CD14-positive monocyte (primary cell): ENCODE measurements at places on chromosomes 13 and 19.

DNA sequence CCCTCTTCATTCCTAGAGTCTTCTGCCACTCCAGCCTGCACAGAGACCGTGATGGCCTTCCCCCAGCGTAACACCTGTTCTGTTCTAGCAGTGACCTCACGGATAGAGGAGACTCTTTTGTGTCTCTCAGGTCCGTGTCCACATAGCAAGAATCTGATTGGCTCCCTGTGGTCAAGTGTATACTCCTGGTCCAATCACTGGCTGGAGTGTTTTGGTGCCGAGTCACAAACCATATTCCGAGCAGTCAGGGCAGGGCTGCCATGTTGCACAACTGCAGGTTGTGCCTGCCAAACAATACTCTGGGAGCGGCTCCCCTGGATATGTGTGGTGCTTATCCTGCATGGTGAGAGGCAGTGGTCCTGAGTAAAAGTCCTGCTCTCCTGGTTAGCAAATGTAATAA is 402.4 kb downstream of the KCNRG start:
- no peak for DNase-seq

DNA sequence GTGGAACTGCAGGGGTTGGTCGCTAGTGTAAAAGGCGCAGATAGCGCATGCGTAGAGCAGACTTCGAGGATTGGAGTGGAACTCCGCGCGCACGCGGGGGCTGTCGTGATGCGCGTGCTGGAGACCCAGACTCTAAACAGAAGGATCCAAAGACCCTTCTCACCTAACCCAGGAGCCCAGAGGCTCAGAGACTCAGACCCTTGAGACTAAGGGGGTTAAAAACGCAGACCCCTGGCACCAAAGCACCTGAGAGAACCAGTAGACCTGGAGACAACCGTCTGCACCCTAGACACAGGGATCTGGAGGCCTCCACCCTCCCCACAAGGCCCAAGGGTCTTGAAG is 567 bp upstream of the CTU1 start:
- no peak for DNase-seq

- peak; percentile 19 for DNase-seq
Observed at GRCh38 chr13:51453959-51454703, 1.3 kb upstream of the INTS6 start.

- no peak for DNase-seq
Observed at GRCh38 chr13:76523740-76524340, 362.4 kb downstream of the KCTD12 start.

GRCh38 chr19:53957448-53958167 is 5.1 kb upstream of the CACNG8 start:
- DNase-seq = no peak

DNA sequence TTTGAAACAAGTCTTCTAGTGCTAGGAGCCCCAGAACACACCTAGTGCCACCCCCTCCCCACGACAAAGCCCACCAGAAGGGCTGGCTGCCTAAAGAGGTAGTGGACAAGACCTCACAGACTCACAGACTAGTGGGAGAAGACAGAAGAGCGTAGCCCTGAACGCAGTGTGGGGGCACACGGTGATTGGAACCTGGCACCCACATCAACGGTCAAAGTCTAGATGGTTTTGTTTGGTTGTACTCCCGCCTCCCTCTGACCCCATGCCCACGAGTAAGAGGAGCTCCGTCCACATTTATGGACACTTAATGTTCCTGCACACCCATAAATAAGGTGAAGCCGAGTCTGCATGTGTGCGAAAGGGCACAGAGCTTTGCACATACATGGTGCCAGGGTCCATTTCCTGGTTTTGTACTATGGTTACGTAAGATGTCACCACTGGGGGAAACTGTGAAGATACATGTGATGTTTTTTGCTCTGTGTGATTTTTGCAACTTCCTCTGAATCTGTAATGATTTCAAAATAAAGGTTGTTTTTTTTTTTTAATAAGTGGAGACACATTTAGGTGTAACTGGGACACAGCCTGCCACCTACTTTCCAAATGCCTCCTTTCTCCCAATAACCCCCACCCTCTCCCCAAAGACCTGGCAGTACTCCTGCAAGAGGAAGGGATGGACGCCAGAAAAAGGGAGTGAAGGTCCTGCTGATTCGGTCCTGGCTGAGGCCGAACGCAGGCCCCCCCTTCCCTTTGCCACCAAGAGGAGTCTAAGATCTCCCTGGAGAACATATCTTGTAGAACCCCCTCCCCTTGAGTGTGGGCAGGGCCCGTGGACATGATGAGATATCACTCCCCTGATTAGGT is 72.8 kb downstream of the GNG7 start:
- DNase-seq = peak; percentile 95

DNA sequence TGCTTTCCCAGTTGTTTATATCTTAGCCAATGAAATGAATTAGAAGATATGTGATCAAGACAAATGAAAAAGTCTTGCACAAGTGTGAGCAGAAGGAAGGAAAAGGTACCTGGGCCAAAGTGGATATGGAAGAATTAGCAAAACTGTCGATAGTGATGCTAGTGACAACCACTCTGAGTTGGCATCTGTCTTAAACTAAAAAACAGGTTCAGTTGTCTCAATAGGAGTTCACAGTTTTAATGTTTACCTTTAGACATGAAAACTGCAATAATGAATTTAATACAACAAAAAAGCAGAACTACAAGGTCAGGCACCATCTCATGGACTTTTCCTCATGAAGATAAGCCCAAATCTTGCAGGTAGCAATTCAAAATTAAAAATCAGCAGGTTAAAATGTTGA is 688.5 kb downstream of the EFNB2 start:
- DNase-seq = no peak

GRCh38 chr19:56015756-56016155 is 29.2 kb downstream of the NLRP5 start:
- DNase-seq = no peak

DNA sequence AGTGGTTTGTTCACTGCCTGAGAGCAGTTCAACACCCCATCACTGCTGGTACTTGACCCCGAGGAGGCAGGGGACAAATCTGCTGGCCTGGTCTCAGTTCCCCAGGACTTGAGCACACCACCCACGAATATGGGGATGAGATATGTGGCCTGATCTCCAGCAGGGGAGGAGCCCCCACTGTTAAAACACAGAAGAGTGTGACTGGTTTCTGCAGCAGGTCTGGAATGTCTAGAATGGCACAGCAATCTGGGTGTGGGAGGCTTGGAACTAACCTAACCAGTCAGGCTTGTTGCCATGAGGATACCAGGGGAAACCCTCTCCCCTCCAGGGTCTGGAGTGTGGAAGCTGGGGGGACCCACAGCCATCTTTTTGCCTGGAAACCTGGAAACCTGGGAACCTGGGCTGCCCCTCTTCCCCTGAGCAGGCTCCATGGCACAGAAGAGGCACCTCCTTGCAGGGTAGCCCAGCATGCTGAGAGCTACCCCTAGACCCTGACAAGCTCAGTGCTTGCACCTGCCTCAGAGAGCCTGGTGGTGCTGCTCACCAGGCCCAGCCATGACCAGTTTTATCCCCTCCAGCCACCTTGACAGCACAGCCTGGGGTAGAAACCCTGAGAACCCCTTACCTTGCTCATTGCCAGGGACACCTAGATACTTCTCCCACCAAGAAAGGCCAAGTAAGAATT is 273.8 kb downstream of the LIG4 start:
- no peak for DNase-seq

GRCh38 chr13:51844862-51845573 is at the start of gene TMEM272:
TSS of gene TMEM272 (minus strand) at chr13:51845177. CDS start at chr13:51838530, 6,647 bp downstream.
- DNase-seq = peak; percentile 51

- no peak for DNase-seq
Observed at GRCh38 chr13:33612641-33613638, 205.0 kb upstream of the RFC3 start.

DNA sequence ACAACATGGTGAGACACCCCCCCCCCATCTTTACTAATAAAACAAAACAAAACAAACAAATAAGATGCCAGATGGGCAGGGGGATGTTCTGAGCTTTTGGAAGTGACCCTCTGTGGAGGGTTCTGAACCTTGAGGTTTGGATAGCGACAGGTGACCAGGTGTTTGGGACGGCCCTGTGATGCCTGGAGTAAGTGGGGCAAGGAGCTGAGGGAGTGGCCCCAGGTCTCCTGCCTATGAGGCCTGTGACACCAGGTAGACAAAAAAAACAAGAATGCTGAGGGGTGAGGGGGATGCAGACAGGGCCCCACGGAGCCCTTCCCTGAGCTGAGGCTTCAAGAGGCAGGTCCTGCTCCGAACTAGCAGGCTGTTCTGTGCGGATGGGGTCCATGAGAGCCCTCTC is 9.2 kb downstream of the ADGRE2 start:
- DNase-seq = no peak

DNA sequence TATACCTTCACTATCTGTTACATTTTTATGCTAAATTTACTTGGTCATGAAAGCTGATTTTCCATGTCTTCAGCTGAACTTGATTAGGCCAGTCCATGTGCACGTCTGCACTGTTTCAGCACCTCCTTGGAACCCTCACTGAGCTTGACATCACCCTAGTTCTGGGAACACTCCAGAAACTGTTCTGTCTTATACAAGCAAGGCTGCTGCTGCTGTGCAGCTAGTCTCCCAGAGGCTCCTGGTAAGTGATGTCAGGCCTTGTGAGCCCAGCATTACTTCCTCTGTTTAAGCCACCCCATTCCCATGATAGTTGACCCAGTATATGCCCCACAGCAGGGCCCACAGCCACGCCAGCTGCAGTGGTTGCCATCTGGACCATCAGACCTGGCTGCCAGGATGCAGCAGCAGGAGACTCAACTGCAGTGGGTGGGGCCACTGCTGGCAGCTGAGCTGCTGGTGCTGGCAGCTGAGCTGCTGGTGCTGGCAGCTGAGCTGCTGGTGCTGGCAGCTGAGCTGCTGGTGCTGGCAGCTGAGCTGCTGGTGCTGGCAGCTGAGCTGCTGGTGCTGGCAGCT is 90.5 kb upstream of the AKAP11 start:
- no peak for DNase-seq

DNA sequence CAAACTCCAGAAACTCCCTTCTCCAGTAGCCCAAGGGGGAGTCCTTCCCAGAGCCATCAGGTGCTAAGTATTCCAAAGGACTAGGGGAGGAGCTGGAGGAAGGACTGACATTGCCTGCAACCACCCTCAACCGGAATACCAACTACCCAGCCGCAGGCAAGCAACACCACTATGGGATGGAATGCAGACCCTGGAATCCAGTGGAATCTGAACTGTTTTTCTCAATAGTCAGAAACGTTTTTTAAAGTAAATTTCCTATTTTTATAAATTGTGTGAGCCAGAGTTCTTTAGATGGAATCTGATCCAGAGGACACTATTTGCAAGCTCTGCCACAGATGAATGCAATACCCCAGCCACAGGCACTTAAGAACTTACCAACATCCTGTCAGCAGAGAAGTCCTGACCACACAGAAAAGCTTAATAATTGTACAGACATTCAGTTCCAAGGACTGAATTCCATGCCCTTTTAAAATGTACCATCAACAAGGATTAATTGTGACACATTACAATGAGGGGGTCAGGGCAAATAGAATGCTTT is 92.1 kb downstream of the USP12 start:
- no peak for DNase-seq

DNA sequence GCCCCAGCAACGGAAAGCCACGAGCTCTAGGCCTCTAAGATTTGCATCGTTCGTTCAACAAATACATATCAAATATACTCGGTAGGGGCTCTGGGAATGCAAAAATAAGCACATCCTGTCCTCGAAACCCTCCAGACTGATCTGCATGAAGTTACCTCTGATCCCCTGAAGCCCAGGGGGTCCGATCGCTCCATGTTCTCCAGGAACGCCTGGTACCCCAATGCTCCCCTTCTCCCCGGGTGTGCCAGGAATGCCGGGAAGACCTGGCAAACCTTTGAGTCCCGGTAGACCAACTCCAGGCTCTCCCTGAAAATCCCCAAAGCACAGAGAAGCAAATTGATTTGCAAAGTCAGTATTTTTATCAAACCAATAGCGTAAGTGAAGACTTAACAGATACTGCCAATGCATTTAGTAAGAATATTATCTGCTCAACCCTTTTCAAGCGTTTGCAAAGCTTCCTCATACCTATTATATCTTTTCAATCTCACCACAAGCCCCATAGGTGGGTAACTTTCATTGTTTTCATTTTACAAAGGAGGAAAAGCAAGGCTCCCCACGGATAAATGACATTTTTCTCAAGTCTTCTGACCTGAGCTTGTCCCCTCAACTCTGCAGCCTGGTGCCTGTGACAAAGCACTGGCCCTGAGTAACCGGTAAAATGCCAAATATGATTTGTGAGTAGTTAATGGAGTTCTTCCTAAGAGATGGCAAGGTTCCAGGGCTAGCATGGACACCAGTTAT is 127.7 kb downstream of the COL4A1 start:
- DNase-seq = no peak
